ENCODE measurements at places on chromosomes 16 and 17.

DNA sequence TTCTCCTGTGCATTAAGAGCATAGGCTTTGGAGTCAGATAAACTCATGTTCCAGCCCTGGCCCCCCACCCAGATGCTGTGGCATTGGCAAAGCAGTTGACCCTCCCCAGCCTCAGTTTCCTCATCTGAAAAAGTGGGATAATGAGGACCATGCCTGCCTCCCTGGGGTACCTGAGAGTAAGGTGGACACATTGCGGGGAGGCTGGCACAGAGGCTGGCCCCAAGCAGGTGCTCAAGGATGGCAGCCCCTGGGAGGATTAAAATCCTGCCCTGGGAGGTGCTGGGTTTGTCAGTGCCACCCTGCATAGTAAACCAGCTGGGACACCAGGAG lies 11.8 kb downstream of the ENPP7 start:
- DNase-seq = no peak

DNA sequence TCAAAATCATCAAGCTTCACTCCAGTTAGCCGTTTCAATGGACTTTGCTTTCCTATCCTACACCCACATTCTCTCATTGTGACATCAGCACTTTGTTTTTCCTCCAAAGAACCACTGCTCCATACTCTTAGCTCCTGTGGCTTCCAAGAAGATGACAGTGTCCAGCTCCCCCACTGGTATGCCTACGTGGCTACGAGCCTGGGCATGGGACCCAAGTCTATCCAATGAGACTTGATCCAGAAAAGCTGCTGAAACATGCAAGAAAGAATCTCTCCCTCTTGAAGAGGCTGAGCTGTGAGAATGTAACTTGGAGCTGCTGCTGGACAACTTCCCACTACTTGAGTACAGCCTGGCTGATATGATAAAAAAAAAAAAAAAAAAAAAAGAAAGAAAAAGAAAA lies 9.4 kb downstream of the TOX3 start:
- DNase-seq = no peak

GRCh38 chr16:87966685-87967185 lies 15.5 kb downstream of the BANP start:
- no peak for DNase-seq

GRCh38 chr17:3843935-3844516 lies 2.0 kb downstream of the NCBP3 start:
- DNase-seq = no peak

DNA sequence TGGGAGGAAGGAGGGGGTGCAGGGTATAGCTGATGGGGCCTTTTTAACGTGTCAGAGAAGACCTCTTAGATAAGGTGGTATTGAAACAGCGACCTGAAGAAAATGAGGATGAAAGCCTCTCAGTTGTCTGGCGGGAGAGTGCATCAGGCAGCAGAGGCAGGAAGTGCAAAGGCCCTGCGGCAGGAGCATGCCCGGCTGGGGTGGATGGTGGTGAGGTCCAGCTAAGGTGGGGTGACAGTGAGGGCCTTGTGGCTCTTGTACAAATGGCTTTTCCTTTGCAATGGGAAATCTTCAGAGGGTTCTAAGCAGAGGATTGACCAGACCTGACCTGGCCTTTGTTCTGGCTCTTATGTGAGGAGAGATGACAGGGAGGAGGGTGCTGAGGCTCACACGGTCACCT lies 11.4 kb downstream of the MMP15 start:
- no peak for DNase-seq

DNA sequence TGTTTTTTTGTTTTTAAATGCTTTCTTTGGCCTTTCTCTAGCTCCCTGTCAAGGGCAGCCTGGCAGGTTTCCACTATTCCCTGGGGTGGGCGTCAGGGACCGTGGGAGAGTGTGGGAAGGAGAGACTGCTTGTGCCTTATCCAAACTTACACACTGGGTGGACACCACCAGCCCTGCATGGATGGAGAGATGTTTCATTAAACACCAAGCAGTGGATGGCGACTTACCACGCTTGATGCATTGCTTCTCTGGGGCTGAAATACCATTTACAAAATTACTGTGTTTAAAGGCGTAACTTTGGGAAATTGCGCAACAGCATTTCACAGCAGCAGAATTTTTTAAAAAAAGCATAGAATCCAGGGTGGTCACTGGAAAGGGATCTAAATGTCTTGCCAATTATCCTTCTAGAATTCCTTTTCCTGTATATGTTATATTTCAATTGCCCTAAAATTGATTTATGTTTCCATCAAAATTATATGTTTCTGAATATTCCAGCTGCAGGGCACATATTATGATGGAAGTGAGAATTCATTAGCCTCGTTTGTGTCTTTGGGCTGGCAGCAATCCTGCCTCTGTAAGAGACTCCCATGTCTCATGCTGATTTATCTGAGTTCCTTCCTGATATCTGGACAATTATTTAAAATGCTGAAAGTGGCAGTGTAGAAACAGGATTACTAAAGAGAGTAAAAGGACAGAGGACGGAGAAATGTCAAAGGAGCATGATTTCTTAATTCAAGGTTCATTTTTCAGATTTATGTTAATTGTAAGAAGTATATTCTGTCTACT lies 247.3 kb downstream of the GRIN2A start:
- no peak for DNase-seq

DNA sequence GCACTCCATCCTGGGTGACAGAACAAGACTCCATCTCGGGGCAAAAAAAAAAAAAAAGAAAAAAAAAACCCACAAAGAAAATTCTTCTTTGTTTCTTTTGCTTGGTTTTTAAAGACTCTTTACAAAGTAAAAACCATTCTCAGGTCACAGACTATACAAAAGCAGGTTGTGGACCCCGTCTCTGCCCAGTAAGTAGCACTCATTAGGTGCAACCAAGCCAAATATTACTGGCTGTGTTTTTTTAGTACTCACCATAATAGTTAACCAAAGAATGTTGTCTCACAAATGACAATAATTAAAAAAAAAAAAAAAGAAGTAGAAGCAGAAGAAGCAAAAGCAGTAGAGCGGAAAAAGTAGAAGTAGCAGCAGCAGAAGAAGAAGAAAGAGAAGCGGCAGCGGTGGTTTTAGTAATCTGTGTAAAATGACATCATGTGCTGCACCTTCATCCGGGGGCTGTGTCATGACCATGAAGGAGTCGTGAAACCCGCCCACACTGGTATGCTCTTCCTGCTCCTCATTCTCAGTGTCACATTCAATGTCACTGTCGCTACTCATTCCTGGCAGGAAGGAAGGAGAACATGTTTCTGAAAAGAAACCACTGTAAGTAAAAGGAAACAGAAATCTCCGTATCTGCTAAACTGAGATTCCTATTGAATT lies 105.4 kb downstream of the TRIM37 start:
- peak; percentile 68 for DNase-seq

DNA sequence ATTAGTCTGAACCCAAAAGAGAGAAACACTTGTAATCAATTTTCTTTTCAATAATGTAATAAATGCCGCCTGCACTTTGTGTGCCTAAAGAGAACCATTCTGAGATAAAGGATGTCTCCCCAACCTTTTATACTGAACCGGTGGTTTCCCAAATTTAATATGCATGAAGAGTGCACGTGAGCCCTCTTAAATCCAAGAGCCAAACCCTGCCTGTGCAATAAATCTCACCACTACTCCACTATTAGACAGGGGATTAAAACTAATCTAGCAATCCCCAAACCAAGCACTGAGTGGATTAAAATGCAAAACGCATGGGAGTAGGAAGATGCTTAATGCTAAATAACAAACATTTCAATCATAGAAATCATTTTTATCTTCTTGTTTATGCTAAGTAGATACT lies 351.0 kb upstream of the PSMD7 start:
- no peak for DNase-seq

- no peak for DNase-seq
These were observed 91.1 kb downstream of the ASIC2 start for GRCh38 chr17:33202021-33202420.

GRCh38 chr16:80875616-80876015 lies 71.2 kb upstream of the CDYL2 start:
- no peak for DNase-seq

GRCh38 chr17:56851008-56851407 lies 17.1 kb downstream of the DGKE start:
- no peak for DNase-seq

- DNase-seq = no peak
These were observed 5.9 kb upstream of the SSTR5 start for GRCh38 chr16:1066584-1067172.

GRCh38 chr17:55325406-55325805 lies 60.6 kb downstream of the HLF start:
- no peak for DNase-seq

DNA sequence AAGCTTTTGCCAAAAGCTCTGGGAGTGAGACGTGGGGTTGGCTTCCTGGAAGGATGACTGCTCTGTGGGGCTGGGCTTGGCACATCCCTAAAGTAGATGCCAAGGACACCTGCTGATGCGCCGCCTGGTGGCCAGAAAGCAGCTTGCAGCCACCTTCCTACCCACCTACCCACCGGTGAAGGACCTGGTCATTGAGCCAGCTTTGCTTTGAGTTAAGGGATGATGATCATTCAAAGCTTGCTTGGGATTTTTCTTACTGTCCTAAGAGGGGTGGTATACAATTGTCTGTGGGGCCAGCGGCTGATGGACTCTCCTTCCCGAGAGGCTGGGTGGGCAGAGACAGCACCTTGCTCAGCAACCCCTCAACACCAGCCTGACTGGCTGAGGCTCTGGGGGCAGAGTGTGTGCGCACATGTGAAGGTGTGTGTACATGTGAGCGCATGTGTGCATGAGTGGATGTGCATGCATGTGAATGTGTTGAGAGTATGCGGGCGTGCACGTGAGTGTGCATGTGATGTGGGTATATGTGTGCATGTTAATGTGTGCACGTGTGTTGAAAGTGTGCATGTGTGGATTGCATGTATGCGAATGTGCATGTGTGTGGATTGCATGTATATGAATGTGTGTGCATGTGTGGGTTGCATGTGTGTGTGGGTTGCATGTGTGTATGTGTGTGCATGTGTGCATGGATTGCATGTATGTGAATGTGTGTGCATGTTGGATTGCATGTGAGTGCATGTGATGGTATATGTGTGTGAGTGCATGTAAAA lies 18.6 kb downstream of the C1QTNF1 start:
- DNase-seq = peak; percentile 55

DNA sequence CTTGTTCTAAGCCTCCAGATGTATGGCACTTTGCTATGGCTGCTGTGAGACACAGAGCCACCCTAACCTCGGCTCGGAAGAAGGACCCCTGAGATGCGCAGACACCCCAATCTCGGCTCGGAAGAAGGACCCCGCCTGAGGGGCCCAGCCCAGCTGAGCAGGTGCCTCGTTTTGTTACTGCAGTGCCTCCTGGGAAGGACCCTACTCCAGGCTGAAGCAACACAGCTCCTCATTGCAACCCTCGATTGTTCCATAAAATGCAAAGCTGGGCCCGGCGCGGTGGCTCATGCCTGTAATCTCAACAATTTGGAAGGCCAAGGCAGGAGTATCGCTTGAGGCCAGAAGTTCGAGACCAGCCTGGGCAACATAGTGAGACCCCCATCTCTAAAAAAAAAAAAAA lies 61.3 kb downstream of the C16orf95 start:
- no peak for DNase-seq

GRCh38 chr16:50395763-50396710 lies 27.2 kb upstream of the BRD7 start:
- no peak for DNase-seq

GRCh38 chr17:47190770-47191169 lies 1.7 kb upstream of the CDC27 start:
- DNase-seq = no peak

GRCh38 chr16:69732101-69732500 lies 5.7 kb upstream of the NQO1 start:
- DNase-seq = no peak

- DNase-seq = no peak
These were observed 126.8 kb downstream of the ZFHX3 start for GRCh38 chr16:72921106-72921505.

DNA sequence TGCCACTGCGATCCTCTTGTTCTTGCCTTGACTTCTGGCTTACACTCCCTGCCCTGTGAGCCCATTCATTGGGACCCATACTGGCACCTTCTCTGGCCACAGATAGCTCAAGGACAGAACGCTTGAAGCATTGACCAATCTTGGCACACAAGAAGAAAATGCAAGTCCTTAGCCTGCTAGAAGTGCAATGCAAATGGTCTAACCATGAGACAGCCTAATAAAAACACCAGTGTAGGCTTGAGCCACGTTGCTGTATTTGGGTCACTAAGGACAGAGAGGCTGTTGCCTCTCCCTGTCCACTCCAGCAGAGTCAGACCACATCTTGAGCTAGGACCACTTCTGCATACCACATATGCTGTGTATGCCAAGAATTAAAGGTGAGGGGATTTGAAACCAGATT lies 41.2 kb upstream of the HLF start:
- DNase-seq = no peak

DNA sequence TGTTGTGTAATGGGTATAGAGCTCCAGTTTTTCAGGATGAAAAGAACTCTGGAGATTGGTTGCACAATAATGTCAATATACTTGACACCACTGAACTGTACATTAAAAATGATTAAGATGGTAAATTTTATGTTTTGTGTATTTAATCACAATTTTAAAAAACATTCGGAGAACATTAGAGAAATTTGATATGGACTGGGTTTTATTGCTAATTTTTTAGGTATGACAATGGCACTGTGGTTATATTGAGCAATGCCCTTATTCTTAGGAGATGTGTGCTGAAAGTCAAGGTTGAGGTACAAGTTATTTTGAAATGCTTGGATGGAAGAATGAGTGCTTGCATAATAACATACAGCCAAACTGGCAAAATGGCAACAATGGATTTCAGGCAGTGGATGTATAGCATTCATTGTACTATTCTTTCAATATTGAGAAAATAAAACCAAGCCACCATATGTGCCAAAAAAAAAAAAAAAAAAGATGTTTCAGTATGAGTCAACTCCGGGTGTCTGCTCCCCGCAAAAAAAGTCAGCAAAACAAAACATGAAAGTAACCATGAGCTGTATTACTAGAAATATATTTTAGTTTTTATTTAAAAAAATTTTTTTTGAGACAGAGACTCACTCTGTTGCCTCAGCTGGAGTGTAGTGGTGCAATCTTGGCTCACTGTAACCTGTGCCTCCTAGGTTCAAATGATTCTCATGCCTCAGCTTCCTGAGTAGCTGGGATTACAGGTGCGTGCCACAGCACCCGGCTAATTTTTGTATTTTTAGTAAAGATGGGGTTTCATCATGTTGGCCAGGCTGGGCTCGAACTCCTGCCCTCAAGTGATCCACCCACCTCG lies 19.8 kb downstream of the HOXB1 start:
- DNase-seq = no peak

DNA sequence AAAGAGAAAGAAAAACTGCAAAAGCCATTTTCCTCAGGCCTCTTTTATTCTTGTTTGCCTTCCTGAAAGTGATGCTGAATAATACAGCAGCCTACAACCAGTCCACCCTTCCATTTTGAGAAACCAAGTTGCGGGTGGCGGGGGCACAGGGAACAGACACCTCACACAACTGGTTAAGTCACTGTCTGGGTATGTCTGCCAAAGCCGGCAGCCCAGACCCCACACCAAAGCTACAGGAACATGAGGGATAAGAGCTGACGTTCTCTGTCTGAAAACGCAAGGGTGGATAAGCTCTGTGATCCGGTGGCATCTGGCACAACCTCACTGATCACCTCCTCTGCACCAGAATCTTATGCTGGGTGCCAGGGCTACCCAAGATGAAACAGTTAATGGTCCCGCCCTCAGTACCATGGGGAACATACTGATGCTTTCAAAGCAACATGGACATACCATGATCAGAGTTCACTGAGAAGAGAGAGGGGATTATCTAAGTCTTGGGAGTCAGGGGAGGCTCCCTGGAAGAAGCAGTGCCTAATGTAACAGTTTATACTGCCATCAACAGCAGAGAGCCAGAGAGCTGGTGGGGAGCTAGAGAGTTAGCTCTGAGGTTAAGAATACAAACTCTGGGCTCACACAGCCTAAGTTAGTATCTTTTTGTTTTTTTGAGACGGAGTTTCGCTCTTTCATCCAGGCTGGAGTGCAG lies 53.5 kb downstream of the ERCC4 start:
- DNase-seq = no peak

- DNase-seq = no peak
These were observed 90.7 kb upstream of the GSE1 start for GRCh38 chr16:85522308-85522841.
